ENCODE measurements at places on chromosomes 3 and 15.

GRCh38 chr3:172034786-172035685 lies 4.3 kb upstream of the FNDC3B start:
- no peak for DNase-seq

GRCh38 chr3:69137005-69137404 lies 14.6 kb upstream of the LMOD3 start:
- DNase-seq, result no peak

- no peak for DNase-seq
Observed at GRCh38 chr3:4043867-4044575, 244.8 kb downstream of the LRRN1 start.

- no peak for DNase-seq
Observed at GRCh38 chr3:176948151-176948550, 249.1 kb downstream of the TBL1XR1 start.

- DNase-seq, result no peak
Observed at GRCh38 chr15:29568840-29569532, 253.3 kb downstream of the TJP1 start.

DNA sequence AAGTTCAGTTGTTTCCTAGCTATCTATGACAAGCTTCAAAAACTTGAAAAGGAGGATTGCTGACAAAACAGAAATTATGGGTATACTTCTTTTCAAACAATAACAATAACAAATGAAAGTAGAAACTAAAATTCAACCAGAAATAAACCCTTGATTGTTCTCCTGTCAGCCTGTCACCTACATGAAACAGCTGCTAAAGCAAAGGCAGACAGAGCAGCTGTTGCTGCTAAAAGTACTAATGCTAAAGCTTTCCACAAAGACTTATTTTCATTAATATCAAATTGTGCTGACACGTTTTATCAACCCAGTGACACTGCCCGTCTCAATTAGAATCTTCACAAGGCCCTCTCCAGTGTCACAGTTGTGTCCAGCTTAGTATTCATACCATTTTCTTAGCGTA lies 533.2 kb upstream of the GBE1 start:
- no peak for DNase-seq

- no peak for DNase-seq
Observed at GRCh38 chr3:176663387-176663786, 533.9 kb downstream of the TBL1XR1 start.

GRCh38 chr3:16520970-16521881 lies 7.7 kb upstream of the RFTN1 start:
- DNase-seq, result no peak

- DNase-seq, result no peak
Observed at GRCh38 chr3:78116874-78117273, 1077.0 kb downstream of the ROBO2 start.

GRCh38 chr3:153903430-153903829 lies 217.8 kb upstream of the ARHGEF26 start:
- no peak for DNase-seq

- DNase-seq, result no peak
Observed at GRCh38 chr3:139797724-139798343, 120.1 kb upstream of the NMNAT3 start.

DNA sequence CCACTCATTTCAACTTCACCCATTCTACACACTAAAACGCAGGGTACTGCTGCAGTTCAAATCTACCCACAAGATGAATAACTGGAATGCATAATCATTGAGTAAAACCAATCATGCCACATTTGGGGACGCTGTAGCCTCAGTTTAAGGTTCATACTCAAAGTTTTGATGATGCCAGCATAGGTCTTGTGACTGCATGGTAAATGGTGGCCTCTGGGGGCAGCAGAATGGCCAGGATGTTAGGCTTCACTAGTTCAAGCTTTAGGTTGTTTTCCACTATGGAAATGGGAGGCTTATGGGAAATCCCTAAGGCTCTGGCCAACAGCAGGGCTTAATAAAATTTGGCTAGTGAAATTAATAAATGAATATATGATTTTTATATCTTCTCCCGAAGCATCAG lies 104.3 kb upstream of the TSC22D2 start:
- DNase-seq, result no peak

DNA sequence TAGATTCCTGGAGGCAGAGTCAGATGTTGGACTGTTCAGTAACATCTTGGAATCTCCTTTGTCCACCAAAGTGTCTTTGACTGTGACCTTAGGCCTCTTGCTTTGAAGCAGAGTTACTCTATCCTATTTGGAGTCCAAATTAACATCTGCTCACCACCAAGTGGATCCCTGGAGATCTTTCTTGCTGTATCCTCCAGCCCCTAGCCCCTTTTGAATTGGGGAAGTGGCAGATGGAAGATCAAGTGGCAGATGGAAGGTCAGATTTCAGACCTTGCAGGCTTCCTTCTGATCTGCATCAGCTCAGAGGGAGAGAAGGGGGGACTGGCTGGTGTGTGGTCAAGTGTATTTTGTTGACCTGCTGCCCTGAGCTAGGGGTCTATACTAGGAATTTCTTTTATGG lies 125.0 kb upstream of the ROPN1 start:
- no peak for DNase-seq

- no peak for DNase-seq
Observed at GRCh38 chr3:13628841-13629551, 80.1 kb downstream of the FBLN2 start.

- no peak for DNase-seq
Observed at GRCh38 chr3:129756871-129757270, 136.6 kb downstream of the TMCC1 start.

DNA sequence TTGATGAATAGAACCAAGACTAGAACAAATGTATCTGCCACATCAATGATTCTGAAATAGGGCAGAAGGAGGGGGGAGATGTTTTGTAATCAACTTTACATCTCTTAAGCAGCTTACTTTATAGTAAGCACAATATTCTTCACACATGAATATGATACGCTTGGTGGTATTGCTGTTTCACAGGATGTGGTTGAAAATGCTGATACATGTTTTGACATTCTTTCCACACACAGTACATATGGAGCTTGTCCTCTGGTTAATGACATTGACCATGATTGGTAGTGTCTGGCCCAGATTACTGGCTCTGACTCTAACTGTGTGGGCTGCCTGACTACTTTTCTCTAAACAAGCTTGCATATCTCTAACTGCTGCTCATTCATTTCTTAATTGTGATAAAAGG lies 168.9 kb downstream of the KLHL25 start:
- DNase-seq, result no peak
